ENCODE measurements at places on chromosomes 4 and X.

DNA sequence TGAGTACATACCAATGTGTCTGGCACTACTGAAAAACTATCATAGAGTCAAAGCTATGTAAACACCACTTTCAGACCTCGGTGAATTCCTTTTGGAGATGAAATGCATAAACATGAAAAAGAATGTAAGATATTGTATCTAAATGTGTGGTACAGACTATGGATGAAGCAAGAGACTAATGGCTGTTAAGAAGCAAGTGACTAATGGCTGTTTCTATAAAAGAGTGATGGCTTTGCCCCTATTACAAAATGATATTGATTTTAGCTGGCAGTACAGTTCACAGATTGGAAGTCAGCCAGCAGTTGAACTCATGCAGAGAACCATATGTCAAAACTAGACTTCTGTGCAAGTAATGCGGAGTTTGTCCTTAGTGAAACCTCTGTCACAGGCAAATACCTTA, 359.3 kb downstream of the GRXCR1 start:
- no peak for DNase-seq

- DNase-seq: no peak
Observed at GRCh38 chrX:153882086-153882498, 3.9 kb downstream of the L1CAM start.

DNA sequence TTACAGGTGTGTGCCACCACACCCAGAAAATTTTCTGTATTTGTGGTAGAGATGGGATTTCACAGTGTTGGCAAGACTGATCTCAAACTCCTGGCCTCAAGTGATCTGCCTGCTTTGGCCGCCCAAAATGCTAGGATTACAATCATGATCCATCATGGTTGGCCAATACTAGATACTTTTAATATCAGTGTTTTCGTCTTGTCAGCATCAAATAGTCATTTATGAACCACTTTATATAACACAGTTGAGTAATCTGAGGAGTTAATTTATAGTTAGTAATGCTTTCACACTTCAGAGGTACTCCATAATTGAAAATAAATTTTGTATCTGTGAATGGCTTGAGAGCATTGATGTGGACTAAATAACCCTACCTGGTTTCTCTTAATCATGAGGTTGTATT, 178.6 kb downstream of the TRAM1L1 start:
- DNase-seq: no peak

DNA sequence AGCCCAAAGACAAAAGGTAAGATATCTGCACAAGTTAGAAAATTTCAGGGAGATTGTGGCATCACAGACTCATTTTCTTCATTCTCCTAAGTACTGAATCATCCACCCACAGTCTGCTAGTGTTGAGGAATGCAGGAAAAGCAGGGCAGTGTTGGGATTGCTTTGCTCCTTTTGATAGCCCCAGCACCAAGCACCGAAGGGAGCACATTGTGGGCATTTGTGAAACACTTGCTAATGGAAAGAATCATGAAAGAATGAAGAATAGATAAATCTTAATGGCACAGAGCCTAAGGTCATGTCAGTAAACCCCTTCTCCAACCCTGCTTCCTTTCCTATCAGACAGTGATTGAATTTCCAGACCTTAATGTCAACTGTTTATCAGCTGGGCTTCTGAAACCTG, 103.1 kb upstream of the GPRIN3 start:
- no peak for DNase-seq

DNA sequence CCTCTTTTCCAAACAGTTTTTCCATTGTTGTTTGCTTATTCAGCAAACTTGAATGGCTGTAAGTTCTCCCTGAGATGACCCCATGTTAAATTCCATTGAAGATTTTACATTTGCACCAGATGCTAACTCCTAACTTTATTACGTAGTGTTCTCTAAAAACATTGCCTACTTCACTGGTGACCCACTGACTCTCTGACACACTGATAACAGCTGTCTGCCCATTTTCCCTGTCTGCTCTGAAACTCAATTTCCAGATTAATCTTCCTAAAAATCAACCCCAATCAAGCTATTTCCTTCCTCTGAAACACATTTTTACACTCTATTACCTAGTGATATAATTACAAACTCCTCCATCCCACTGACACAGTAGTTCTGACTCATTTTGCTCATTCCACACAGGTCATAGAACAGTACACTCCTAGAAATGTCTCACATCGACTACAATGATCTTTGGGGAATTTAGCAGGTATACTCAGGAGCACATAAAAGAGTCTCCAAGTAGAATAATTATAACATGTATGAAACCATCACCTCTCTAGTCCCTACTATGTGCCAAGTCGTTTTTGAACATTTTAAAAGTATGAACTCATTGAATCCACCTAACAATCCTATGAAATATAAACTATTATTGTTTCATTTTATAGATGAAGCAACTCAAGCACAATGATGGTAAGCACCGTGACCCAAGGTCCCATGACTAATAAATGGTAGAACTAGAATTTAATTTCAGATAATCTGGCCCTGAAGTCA, 210.9 kb downstream of the SLIT2 start:
- no peak for DNase-seq
